ELF-1 (cell line): ENCODE measurements at places on chromosomes 12 and 14.

DNA sequence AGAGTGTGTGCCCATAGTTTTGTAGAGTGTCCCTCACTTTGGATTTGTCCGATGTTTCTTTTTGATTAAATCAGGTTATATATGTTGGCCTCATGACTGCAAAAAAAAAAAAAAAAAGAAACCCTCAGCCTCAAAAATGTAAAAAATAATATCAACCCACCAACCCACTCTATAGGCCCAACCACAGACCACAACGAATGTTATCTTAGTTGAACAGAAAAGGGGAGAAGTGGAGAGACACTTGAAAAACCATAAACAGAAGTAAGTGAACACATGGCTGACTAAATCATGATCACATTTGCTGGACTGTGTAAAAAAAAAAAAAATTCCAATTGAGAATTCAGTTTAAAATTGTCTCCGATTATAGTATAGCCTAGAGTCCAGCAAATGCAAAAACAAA is 45.5 kb upstream of the ST8SIA1 start:
- no peak for DNase-seq

DNA sequence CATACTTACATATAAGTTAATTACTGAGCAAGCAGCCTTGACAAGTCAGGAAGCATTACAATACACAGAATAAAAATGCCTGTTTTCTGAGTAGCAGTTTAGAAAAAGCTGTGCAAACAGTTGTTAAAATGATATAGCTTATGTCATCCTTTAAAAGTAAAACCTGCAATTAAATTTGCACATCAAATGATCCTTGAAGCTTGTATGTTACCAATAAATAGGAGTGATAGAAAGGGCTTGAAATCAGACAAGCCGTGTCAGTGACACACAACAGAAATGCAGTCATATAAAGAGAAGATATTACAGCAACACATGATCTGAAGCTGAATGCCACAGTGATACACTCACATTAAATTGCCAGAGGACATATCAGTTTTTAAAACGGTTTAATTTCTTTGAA is 70.0 kb downstream of the EPS8 start:
- no peak for DNase-seq

DNA sequence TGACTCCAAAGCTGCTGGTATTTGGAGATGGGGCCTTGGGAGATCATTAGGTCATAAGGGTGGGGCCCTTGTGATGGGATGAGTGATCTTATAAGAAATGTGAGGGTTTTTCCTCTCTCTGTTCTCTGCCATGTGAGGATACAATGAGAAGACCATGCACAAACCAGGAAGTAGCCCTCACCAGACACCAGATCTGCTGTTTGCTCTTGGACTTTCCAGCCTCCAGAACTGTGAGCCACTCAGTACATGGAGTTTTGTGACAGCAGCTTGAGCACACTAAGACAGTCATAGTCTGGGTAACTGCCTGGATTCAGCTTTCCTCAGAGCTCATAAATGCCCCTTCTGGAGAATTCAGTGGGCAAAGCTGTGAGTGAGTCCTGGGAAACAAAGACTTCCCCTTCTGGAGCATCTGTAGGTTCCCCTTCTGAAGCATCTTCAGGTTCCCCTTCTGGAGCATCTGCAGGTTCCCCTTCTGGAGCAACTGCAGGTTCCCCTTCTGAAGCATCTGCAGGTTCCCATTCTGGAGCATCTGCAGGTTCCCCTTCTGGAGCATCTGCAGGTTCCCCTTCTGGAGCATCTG is 11.0 kb upstream of the PPP4R3A start:
- DNase-seq: no peak

DNA sequence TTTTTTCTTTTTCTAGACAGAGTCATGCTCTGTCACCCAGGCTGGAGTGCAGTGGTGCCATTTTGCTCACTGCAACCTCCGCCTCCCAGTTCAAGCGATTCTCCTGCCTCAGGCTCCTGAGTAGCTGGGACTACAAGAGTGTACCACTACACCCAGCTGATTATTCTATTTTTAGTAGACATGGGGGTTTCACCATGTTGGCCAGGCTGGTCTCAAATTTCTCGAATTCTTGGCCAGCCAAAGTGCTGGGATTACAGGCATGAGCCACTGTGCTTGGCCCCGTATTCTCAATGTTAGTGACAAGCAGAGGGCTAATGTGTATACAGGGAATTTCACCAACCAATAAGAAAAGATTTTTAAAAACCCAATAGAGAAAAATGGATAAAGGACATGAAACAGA is 8.4 kb downstream of the PLBD2 start:
- no peak for DNase-seq

- no peak for DNase-seq
Measured at GRCh38 chr14:69582212-69582611, 7.5 kb upstream of the CCDC177 start.

DNA sequence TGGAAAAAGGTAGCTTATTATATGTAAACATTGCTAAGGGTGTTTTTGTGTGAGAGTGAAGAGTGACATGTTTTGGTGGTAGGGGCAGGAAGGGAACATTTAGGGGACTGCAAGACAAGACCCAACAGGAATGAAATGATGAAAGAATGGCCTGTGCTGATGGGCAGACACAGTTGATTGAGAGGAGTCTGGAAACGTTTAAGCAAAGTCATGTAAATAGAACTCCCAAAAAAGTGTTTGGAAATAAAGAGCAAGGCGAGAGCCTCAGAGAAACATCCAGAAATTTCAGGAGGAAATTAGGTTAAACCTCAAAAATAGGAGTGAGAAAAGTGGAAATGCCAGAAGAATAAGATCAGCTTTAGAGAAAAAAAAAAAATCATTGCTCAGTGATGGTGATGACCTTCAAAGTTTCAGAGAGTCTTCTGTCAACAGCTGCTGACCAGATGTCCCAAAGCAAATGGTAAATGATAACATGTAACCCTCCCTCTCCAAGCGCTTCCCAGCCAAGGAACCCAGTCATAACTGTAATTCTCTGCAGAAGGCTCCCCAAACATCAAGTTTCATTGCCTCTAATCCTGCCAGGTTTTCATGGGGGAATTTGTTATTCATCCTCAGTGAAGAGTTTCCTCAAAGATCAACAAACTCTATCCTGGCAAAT is 223.2 kb upstream of the FAR2 start:
- DNase-seq: no peak

- no peak for DNase-seq
Measured at GRCh38 chr12:1936406-1937320, 18.2 kb upstream of the CACNA2D4 start.

GRCh38 chr12:11823043-11823442 is 173.6 kb downstream of the ETV6 start:
- no peak for DNase-seq

GRCh38 chr14:31336646-31337045 is 83.7 kb downstream of the HEATR5A start:
- no peak for DNase-seq

- no peak for DNase-seq
Measured at GRCh38 chr14:99035268-99035667, 236.7 kb downstream of the BCL11B start.

GRCh38 chr14:46036099-46036498 is 615.5 kb downstream of the RPL10L start:
- DNase-seq: no peak

DNA sequence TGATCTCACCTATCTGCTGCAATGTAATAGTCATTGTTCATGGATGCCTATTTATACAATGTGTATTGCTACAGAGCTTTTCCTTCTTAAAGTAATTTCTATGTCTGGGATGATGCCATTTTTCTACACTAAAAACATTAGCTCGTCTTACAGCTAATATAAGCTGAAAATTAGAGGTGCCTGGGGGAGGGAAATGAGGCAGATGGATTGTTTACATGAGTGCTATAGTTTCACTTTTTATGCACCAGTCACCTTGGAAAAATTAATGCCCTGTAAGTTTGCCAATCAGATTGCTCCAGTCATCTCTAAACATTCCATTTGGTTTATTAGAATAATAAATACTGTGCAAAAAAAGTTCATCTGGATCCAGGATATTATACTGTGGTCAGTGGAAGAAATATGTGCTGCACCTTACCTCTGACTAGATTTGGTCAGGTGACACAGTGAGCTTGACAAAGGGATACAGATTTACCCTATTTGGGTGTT is 436.2 kb downstream of the RAD51B start:
- DNase-seq: no peak

- no peak for DNase-seq
Measured at GRCh38 chr12:44654646-44655639, 221.2 kb downstream of the NELL2 start.

DNA sequence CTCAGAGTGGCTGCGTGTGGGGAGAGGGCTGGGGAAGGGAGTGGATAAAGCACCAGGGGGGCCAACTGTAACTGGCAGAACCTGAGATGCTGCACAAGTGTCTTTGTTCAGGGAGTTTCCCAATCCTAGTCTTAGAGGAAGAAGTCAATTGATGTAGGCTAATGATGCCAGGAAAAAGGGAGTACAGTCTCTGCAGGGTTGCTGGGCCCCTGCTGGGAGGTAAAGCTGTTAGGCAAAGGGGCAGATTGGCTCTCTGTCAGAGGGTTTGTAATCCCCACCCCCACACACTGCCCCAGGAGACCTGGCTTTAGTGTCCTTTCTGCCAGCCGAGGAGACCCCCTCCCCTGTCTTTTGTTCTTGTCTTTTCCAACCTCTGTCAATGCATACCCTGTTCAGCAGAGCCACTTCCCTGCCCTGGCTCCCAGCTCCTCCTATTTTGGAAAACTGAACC is 178.4 kb downstream of the KCNA5 start:
- DNase-seq: peak; percentile 91

DNA sequence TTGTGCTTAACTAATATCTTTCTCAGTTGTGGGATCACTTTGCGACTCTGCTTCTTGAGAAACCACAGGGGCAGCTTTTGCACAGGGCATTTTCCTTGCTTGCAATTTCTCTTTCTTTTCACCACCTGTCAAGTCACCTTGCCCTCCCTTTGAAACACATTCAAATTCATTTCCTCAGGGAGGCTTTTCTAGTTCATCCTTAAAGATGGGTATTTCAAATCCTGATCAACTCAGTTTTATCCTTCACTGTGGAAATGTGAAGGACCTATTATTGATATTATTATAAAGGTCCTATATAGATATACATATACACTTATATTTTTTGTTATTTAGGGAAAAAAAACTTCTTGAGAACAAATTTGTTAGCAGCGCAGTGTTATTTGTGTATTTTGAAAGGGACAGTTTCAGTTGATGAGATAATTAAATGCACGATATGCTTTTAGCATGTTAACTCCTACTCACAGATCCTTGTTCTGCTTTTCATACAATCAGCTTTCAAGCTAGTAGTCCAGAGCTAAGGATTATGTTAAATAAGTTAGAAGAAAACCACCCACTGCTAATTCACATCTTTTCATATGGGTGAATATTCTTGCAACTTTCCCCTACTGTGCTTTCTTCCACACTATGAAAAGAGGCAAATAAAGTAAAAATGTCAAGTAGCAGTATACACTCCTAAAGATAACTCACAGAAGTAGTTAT is 501.4 kb upstream of the RGS6 start:
- DNase-seq: no peak

GRCh38 chr12:24421759-24422158 is 472.3 kb upstream of the SOX5 start:
- DNase-seq: no peak

GRCh38 chr14:75877884-75878283 is 103.9 kb downstream of the TGFB3 start:
- no peak for DNase-seq

GRCh38 chr12:94722664-94723063 is 72.3 kb upstream of the TMCC3 start:
- DNase-seq: no peak

GRCh38 chr12:32983968-32984367 is 87.4 kb upstream of the PKP2 start:
- peak; percentile 75 for DNase-seq

DNA sequence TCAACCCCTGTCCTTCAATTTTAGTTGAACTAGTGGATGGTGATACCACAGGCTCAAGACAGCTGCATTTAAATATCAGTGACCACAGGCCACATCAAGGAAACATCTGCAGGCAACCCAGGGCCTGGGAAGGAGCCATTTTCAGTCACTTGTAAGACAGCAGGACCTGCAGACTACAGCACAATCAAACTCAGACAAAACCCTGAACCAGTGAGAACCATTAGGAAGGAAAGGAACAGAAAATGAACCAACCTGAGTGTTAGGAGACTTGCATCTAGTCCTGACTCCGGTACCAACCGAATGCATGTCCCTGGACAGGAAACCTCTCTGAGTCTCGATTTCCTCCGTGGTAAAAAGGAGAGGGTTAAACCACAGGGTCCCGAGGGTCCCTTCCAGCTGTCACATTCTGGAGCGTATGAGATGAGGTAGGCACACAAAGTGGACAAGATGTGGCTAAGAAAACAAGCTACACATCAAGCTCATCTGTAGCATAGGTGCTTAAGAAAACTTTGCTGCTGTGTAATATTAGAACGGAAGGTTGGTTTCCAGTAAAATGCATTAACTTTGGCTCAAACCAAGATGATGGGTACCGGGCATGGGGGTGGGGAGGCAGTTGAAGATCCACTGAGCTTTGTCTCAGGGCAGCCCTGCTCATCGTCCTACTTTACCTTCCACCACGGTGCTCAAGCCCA is 1.6 kb upstream of the CDKN1B start:
- no peak for DNase-seq

GRCh38 chr12:13992585-13992984 is 11.2 kb upstream of the GRIN2B start:
- no peak for DNase-seq

DNA sequence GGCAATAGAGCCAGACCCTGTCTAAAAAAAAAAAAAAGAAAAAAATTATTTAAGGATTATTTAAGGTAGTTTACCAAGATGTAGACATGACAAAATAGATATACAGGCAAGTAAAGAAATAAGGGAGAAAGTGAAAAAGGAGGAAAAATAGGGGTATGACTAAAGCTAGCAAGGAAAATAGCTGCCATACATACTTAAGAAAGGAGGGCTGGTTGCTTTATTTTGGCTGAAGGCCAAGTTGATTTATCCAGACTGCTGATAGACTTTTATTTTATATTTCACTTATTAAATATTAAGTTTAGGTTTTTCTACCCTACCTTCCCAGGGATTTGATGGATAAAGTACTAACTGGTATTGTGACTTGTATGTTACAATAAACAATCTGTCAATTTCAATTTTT is 8.3 kb upstream of the AEBP2 start:
- no peak for DNase-seq

- DNase-seq: no peak
Measured at GRCh38 chr14:100490252-100490651, 97.0 kb downstream of the BEGAIN start.

DNA sequence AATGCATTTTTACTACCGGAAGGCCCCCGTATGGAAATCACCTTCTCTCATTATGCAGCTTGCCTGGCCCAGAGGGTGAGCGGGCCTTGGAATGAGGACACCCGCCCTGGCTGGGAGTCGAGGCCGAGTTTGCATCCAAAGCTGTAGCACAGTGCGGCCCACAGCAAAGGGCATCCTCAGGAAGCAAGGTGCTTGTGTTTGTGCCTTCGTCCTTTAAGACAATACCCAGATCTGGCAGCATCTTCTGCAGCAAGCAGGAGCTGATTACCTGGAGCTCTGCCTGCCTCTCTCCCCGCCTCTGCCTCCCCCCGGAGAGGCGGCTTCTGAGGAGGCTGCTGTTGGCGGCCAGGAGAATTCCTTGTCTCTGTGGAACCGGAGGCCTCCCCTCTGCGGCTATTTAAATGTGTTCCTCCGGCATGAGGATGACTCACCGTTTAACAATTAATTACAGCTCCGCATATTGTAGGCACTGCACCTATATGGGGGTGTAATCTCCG is 145.3 kb downstream of the CACNA1C start:
- peak; percentile 80 for DNase-seq

- DNase-seq: no peak
Measured at GRCh38 chr14:39956372-39956771, 524.1 kb upstream of the FBXO33 start.
